Activated CD4-positive, alpha-beta T cell treated with anti-CD3 and anti-CD28 coated beads, Interleukin-2, Interleukin-6, amounts not matched to agents 100 ng/mL and 50 ng/mL, durations not matched to agents 16 hours and 8 hours (primary cell): ENCODE measurements at places on chromosomes 12 and 14.

- DNase-seq, result no peak
These were observed 63.9 kb downstream of the BICD1 start for GRCh38 chr12:32170437-32170998.

DNA sequence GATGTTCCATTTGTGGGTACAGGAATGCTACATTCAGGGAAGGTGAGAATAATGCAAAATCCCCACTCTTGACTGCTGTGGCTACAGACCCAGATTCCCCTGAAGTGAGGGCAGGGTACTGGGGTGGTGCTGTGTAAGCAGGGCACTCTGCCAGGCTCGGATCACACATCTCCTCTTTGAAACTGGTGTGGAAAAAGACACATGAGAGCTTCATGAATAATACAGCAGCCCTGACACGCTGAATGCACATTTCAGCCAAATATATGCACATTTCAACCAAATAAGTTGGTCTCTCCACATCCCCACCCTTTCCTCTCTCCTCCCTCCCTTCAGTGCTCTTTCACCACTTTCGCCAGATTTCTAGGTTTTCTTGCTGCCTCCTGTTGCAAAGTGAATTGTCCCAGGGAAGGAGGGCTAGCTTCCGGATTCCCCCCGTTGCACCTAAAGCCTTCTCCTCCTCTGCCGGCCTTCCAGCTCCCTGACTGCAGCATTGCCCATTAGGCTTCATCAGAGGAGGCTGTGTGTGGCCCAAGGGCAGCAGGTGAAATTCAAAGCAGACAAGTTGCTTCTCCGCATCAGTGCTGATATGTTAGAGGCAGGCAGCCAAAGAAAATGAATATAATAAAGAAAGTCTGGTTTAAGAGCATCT is 118.2 kb upstream of the TMCC3 start:
- no peak for DNase-seq

- peak; percentile 72 for DNase-seq
These were observed 16.0 kb upstream of the OR6S1 start for GRCh38 chr14:20657216-20658211.

DNA sequence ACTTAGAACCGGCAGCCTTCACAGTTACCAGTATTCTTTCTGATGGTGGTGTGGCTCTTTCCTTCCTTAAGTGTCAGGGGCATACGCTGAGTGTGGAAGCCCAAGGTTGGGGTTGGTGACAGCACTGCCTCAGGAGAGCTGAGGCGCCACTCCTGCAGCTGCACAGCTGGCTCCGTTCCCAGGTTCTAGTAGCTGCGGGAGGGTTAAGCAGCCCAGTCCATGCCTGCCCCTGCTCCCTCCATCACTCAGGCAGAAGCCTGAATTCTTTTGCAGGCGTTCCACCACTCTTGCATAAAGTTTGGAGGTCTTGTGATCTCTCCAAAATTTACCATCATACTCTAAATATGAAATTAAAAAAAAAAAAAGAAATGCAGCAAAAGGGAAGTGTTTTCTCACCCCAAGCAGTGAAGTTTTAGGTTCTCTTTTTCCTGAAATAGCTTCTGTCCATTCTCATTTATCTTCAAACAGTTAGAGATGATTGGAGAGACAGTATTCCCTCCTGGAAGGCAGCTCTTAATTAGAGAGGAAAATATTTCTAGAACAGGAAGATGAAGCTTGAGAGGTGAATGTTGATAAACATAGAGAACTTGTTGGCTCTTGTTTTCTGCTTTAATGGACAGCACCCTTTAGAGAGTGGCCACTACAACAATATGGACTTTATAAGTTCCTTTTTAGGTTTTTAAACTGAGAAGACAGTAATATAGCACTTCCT is 136.1 kb downstream of the FGD4 start:
- DNase-seq, result no peak

DNA sequence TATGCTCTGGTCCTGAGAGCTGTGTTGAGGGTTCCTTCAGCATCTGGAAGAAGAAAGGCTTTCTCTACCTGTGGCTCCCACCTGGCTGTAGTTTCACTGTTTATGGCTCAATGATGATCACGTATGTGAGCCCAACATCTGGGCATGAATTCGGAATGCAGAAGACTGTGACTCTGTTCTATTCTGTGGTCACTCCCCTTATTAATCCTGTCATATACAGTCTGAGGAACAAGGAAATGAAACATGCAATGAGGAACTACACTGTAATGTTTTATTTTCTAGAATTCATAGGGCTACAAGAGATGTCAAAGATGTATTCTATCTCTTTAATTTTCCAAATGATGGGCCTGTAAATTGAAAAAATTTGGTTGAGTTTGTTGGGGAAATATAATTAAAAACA is 10.8 kb upstream of the OR11G2 start:
- DNase-seq, result no peak

- DNase-seq, result no peak
These were observed 44.7 kb upstream of the MDM1 start for GRCh38 chr12:68376901-68377300.

GRCh38 chr12:94322346-94322745 is 137.3 kb downstream of the CEP83 start:
- no peak for DNase-seq

GRCh38 chr14:67734675-67735074 is 33.0 kb downstream of the RDH12 start:
- no peak for DNase-seq

DNA sequence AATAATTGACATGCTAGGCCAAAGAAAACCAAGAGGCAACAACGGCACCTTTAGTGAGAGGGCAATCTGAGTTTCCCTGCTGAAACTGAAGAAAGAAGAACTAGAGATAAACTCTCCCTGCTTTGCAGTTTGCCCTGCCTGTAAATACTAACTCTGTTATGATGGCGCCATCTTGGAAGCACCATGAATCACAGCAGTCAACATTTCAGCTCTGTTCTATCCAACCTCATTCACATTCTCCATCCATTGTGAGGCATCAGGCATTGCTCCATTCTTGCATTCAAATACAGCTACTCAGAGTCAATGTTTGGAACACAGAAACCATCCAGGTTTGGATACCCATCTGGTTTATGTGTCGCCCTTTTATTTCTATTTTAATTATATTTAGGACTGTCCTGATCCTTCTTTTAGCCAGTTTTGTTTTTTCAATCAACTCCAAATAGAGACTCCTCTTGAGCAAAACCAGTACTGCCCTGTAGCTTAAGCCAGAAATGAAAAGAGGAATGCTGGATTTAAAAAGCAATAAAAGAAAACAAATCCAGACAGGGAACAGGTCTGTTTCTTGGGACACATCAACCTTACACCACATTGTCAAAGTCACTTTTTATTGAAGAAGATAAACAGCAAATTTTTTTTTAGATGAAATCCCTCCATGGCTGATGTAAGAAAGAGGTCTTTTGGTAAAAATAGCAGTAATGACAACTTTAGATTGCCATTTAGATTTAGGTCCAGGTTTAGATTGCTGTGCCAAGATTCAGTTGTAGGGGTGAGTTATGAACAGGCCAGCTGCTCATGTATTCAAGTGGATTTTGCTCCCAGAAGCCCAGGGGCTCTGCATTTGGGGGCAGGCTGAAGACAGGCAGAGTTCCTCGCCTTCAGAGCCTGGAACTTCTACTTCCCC is 33.3 kb upstream of the PPM1A start:
- no peak for DNase-seq

GRCh38 chr12:108832208-108832607 is 25.2 kb downstream of the SSH1 start:
- DNase-seq, result no peak

GRCh38 chr12:42469355-42470175 is 120.0 kb downstream of the PRICKLE1 start:
- DNase-seq, result peak; percentile 46

GRCh38 chr14:103184046-103184445 is 60.8 kb downstream of the TNFAIP2 start:
- DNase-seq, result no peak

DNA sequence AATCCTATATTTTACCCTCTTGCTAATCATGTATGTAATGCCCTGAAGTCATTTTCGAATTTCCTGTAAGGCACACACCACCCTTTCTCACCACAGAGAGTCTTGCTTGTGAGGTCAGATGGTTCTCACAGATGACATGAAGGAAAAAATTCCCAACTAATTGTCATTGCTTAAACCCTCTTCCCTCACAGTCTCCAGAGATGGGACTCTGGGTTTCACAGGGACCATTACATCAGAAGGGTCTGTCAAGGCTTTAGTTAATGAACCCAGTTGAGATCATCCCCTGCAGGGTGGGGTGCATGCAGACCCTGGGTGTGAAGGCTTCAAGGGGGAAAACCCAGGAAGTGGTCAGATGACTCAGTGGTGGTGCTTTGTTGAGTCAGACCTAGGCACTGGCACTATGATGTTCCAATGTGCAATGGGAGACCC is 229.6 kb downstream of the BCAT1 start:
- DNase-seq, result peak; percentile 89

DNA sequence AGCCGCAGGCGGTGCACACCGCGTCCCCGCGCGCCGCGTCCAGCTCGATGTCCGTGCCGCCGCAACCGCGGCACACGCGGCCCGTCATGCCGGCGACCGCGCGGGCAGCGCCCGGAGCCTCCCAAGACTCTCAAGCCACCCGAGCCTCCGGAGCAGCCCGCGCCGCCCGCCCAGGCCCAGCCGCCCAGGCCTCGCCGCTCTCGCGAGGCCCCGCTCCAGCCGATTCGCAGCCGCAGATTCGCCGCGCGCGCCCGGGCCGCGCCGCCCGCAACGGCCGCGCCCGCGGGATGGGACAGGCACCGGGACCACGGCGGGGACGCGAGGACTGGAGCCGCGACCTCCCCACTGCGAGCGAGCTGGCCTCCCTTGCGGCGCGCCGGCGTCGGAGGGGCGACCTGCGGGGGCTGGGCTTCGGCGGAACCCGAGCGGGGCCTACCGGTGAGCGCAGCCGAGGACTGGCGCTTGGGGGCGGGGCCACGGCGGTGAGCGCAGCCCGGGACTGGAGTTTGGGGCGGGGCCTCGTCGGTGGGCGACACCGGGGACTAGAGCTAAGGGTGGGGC is at the start of gene BRF1:
Gene BRF1 (minus strand): TSS at position 460 of the 561 bp plus-strand sequence. CDS start 372 bp downstream, at position 88.
- DNase-seq, result peak; percentile 97

GRCh38 chr12:58915037-58915436 is 5.3 kb downstream of the LRIG3 start:
- DNase-seq, result no peak

DNA sequence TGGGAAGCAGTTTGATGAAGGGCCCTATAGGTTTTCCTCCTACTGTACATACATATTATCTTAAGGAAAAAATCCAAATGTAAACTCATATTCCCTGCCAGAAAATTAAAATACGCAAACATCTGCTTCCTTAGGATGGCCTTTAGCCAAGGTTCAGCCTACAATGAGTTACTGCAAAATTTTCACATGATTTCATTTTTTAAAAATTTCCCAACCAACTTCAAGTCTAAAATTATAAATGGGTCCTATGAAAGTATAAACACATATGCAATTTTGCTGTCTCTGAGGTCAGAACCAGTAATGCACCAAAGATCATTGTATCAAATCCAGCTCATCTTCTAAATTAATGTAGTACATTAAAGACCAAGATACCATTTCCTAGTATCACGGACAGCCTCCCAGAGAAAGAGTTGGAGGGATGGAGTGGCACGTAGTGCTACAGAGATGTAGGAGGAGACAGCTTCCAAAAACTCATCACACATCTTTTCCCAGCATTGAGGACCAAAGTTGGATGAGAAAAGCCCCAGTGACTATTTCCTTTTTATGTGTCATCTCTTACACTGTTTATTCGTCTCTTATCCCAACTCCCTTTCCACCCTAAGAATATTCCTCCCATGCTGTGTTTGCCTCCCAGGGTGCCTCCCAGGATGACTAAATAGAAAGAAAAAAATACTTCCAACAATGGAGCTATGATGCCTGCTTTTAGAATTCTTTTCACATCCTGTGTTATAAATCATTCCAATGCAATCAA is 92.3 kb upstream of the SLCO1C1 start:
- DNase-seq, result no peak

GRCh38 chr14:105495990-105496830 is 5.2 kb downstream of the TEDC1 start:
- no peak for DNase-seq

GRCh38 chr12:132374612-132375445 is 45.4 kb upstream of the GALNT9 start:
- DNase-seq, result no peak

GRCh38 chr12:69059465-69060457 is 126.8 kb upstream of the CPM start:
- peak; percentile 78 for DNase-seq

DNA sequence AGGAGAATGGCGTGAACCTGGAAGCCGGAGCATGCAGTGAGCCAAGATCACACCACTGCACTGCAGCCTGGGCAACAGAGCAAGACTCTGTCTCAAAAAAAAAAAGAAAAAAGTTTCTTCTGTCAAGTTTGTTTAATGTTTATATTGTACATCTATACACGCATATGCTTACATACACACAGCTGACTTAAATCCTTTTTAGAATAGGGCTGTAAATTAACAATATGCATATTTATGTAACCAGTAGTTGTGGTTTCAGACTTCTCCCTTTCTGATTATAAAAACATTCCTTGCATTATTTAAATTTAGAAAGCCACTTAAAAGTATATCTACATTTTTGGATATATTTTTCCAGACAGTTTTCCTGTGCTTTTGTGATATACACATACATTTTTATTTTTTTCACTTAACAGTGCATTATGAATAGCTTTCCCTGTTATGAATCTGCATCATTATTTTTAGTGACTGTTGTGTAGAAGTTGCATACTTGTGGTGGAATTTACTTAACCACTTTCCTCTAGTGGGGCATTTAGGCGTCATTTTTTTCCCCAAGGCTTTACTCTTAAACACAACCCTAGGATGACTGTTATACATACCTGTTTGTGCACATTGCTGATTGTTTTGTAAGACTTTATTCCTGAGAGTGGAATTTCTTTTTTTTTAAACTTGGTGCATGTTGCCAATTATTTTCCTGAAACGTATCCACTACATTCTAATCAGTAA is 29.4 kb downstream of the POLR3B start:
- no peak for DNase-seq

DNA sequence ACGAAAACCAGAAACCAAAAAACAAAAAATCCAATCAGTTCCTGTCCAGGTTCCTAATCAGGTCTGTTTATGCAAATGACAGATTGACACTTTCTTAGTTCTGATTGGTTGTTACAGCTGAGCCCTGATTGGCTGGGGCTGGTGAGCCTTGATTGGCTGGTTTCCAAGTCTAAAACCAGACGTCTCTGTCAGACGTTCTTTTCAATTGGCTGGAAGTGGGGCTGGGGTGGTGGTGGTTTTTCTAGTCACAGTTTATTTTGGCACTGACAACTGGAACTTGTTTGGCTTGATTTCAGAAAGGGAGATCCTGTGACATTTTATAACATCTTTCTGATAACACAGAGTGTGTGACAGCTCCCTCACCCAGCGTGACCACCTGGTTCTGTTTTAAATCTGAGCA is 36.1 kb upstream of the PRICKLE1 start:
- DNase-seq, result no peak

GRCh38 chr12:46439793-46440511 is 67.4 kb upstream of the SLC38A2 start:
- no peak for DNase-seq

- no peak for DNase-seq
These were observed 29.1 kb upstream of the ULK1 start for GRCh38 chr12:131865180-131865875.

- no peak for DNase-seq
These were observed 326.8 kb upstream of the TMTC1 start for GRCh38 chr12:30110498-30110897.

- no peak for DNase-seq
These were observed 295.7 kb downstream of the CACNA1C start for GRCh38 chr12:2348482-2348852.

GRCh38 chr14:75339059-75339458 is 60.4 kb downstream of the FOS start:
- DNase-seq, result no peak
